ENCODE measurements at places on chromosomes 1 and 21.
A peak's percentile ranks its signal among the peaks of the same experiment; 100 is the strongest.

GRCh38 chr1:74857676-74858075, 124.7 kb downstream of the TYW3 start:
- DNase-seq: no peak

- DNase-seq: no peak
Measured at GRCh38 chr1:9699361-9699760, 47.8 kb downstream of the PIK3CD start.

GRCh38 chr1:48127735-48128685, 94.5 kb upstream of the SLC5A9 start:
- no peak for DNase-seq

DNA sequence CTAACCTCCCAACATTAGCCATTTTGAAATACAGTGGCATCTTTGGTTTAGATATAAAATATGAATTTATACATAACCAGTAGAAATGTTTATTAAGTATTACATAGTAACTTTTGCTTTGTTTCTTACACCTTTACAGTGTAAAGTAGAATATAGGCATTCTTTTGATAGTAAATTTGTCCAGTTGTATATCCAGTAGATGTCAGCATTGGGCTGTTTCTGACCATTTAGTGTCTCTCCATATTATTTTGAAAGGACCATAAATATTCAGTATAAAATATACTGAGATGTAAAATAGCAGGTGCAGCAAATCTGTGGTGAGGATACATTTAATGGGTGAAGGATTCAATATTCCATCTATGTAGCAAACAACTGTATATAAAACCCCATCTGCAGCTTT, 115.8 kb upstream of the ZRANB2 start:
- peak; percentile 0 for DNase-seq

DNA sequence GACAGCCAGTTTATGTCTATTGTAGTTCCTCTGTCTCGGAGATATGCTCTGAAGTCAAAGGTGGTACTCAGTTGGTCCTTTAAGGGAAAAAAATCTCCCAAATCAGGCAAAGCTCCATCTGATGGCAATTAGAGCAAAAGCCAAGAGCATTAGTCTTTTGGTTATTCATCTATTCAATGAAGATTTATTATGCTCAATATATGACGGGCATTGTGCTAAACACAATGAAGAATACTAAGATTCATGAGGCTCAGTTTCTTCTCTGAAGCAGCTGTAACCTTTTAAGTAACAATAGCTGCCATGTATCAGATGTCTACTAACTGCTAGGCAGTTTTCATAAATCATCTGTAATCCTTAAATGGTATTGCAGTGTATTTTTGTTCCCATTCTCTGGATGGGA, 47.6 kb upstream of the MROH9 start:
- no peak for DNase-seq

DNA sequence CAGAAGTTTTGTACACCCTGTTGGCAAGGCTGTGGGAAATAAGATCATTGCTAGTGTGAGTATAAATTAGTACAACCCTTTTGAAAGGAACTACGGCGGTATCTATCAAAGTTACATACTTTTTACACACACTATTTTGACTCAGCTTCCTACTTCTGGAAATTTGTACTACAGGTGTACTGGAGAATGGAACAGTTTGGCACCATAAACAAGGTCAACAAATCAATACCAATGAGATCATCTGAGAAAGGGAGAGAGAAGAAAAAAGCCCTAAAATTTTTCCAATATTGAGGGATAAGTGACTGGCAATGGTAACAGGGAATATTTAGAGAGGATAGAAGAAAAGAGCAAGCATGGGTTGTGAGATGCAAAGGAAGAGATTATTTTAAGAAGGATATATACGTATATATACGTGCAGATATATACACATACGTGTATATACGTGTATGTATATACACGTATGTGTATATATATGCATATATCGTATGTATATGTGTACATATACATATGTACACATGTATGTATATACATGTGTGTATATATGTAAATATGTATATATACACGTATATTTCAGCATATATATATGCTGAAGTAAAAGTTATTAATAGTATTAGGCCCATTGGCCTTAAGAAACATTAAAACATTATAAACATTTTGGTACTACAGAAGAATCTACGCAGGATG, 27.6 kb downstream of the KLHL20 start:
- no peak for DNase-seq

- DNase-seq: no peak
Measured at GRCh38 chr1:12158357-12159092, 8.3 kb upstream of the TNFRSF1B start.

DNA sequence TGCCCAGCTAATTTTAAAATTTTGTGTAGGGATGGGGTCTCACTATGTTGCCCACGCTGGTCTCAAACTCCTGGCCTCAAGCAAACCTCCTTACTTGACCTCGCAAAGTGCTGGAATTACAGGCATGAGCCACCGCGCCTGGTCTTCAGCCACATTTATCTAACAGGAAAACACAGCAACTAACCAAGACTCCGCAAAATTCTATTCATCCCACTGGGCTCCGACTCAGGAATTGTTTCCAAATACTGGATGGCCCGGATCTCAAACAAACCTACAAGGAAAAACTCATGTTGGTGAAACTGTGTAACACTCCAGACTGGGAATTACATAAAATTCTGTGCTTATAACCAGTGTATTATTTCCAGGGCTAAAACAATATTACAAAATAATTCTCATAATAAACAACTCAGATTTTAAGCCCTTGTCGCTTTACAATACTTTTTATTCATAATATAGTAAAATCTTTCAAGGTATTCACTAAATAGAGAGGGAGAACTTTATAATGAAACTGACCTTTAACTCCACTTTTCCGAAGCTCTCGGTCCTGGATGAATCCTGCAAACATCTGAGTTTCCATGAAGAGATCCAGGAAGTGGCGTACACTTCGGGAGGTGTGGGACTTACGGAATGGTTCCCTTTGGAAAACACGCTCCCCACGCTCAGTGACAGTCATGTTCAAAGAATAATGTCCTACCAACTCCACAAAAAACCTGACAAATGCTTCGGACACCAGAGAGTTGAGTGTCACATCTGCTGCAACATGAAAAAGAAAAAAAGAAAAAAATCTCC, 6.0 kb upstream of the BCAS2 start:
- DNase-seq: no peak

GRCh38 chr21:41438425-41439113, 12.5 kb downstream of the MX1 start:
- DNase-seq: no peak

- no peak for DNase-seq
Measured at GRCh38 chr1:238549137-238549536, 658.4 kb upstream of the ZP4 start.

DNA sequence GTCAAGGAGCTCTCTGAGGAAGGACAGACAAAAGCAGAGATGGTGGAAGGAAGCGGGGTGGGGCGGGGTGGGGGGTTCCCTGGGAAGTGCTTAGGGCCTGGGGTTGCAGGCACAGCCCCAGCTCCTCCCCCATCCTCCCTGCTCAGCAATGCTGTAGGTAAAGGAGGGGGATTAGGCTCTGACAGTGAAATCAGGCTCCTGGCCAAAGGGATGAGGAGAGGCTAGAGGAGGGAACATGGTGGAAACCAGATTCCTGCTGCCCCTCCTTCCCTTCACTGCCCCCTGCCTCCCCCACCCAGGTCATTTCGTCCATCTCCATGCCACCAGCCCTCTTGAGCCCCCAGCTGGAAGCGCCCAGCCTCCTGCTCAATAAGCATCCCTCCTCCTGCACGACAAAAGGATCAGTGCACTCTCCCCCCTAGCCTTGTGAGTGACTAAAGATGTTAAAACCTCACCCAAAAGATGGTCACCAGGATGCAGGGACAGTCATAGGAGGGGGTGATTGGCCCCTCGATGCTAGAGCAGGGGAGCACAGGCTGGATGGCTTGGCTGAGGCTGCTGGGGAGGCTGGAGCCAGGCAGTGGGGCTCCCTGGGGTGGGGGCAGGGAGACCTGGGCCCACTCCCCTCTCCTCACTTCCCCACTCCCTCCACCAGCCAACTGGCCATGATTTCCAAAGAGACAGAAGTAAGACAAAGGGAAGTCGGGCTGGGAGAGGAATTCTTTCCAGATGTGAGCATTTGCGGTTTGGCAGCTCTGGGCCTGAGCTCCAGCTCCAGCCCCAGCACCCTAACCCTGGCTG, 2.2 kb upstream of the CRABP2 start:
- DNase-seq: no peak

DNA sequence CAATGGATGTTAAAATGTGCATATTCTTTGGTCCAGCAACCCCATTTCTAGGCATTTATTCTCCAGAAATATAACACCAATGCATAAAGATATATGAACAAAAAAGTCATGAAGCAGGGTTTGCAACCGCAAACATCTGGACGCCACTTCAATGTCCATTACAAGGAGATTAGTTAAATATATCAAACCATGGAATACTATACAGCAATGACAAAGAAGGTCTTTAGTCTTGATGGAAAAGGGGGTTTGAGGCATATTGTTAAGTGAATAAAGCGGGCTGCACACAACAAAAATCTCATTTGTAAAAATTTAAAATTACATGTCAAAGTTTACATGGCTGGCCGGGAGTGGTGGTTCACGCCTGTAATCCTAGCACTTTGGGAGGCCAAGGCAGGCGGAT, 31.6 kb downstream of the RAP1GAP start:
- no peak for DNase-seq
